ENCODE measurements at places on chromosomes 7 and 10.

GRCh38 chr7:136877990-136878389 is 9.5 kb downstream of the CHRM2 start:
- no peak for DNase-seq

DNA sequence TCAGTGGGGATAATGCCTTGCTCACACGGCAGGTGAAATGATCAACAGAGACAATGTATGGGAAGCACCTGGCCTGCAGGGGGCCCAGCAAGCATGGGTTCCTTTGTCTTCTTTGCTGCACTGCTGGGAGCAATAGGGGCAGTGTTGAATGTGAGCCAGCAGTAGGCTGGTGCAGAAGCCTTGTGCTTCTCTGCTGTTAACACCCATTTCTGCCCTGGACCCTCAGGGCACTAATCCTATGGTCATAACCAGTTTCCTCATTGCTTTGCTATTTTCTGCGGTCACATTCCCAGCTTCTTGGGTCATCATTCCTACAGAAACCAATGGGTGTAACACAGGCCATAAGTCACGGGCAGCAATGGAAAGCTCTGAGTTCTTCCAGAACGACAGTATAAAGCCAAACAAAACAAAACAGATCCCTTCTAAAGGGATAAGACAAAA is 10.9 kb upstream of the LGI1 start:
- peak; percentile 32 for DNase-seq

- no peak for DNase-seq
These were observed 113.5 kb downstream of the CELF2 start for GRCh38 chr10:11131112-11131639.

DNA sequence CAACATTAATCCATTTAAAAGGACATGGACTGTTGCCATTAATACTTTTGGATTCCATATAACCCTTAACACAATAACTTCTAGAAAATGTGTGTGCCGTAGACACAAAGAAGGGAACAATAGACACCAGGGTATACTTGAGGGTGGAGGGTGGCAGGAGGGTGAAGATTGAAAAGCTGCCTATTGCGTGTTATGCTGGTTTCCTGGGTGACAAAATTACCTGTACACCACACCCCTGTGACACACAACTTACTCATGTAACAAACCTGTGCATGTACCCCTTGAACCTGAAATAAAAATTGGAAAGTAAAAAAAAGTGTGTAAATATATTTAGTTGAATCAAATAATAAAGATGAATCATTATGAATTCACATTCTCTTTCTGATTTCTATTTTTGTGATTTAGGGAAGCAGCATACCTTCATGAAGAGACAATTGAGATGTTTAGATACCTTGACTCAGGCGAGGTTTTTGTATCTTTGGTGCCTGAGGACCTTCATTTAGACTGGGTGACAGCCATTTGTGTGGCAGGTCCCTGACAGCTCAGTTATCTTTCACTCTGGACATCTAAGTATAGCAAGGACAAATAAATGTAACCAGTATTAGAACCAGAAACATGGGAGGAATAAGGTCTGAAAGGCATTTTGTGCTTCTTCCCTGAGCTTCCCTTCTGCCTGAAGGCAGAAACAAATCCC is 28.7 kb downstream of the GIMAP8 start:
- DNase-seq = no peak

GRCh38 chr7:31398815-31399214 is 58.3 kb upstream of the NEUROD6 start:
- DNase-seq = no peak

- no peak for DNase-seq
These were observed 38.1 kb downstream of the TMEM130 start for GRCh38 chr7:98831641-98832221.

DNA sequence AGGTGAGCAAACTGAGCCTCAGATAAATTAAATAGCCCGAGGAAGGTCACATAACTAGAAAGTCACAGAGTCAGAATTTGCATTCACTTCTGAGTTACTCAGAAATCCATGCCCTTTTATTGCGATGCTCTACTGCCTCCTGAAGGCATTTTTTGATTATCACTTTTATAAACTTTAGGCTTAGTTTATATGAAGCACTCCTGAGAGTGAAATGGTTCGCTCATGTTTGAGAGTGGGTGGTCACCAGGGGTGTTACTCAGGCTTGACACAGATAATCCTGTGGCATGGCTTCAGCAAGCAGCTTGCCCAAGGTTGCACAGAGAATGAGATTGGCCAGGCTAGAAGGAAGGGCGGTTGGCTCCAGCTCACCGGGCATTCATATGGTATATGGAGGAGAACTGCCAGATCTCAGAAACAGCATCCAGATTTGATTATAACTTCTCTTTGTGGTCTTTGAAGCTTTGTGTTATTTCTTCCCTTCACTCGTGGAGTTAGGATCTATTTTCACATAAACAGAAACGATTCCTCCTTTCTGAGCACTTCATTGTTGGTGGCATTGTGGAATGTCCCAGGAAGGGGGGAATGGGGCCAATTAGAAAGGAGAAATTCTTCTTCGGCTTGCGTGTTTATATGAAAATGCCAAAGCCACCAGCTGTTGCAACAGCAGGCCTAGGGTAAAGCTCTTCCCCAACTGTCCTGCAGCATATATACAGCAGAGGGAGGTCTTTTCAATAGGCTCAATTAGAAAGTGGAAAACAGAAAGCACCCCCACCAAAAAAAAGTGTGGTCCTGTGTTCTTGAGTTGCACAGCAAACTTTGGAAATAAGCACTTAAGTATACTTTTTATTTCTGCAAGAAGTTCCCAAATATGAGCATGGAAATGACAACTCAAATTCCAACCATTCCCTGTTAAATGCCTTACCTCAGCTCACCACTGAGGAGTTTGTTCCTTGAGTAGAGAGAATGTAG is 628.8 kb downstream of the SUGCT start:
- no peak for DNase-seq

- DNase-seq = no peak
These were observed 52.6 kb upstream of the PCBD1 start for GRCh38 chr10:70940834-70941568.

DNA sequence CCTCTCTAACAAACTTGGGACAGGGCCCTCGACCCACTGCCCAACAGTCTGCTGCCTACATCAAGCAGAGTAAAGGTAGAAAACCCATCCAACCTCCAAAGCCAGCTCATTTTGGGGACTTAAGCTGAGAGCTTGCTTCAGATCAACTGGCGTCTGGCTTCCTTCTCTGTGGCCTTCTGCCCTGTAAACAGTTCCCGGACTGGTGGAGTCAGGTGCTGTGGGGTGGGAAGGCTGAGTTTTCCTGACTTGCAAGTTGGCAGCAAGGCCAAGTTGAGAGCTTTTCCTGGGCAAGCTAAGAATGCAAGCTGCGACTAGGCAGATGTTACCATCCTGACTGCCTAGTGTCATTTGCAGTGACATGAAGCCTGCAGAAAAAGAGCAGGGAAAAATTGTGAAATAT is 3.7 kb downstream of the GALNT17 start:
- no peak for DNase-seq

DNA sequence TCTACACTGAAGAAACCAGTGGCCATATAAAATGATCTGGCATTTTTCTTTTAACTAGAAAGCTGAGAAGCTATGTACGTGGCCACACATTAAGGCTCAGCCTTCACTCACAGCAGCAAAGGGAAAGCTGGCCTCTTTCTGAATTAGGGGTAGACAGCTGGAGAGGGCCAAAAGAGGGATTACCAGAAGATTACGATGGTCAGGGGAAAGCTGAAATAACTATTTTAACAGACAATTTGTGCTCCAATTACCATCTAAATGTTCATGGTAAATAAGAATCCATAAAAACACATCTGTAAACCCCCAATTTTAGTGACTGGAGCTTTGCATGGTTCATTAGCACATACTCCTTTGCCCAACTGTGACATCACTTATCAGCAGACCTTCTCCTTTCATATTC is 314.3 kb downstream of the HPSE2 start:
- no peak for DNase-seq

GRCh38 chr10:44105696-44106095 is 279.2 kb downstream of the CXCL12 start:
- no peak for DNase-seq

GRCh38 chr7:66296001-66296521 is 90.9 kb downstream of the TPST1 start:
- no peak for DNase-seq

- DNase-seq = no peak
These were observed 86.1 kb downstream of the PTPRN2 start for GRCh38 chr7:158501393-158502067.

DNA sequence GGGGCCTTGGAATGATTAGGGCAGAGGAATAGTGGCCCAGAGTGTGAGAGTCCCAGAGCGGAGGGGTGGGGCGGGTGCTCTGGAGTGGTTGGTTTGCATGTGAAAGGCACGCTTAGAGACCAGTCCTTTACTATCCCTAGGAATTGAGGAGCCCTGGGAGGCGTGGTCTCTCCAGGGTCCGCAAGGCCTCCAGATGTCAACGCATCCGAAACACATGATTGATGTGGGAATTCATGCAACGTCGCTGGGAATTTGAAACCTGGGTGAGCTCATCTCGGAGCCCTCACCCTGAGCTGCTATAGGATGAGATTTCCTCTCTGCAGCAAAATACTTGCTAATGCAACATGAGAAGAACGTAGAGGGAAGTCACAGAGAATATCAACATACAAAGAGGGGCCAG is 51.2 kb downstream of the NPTX2 start:
- no peak for DNase-seq
